ENCODE measurements at places on chromosomes 5 and 9.

DNA sequence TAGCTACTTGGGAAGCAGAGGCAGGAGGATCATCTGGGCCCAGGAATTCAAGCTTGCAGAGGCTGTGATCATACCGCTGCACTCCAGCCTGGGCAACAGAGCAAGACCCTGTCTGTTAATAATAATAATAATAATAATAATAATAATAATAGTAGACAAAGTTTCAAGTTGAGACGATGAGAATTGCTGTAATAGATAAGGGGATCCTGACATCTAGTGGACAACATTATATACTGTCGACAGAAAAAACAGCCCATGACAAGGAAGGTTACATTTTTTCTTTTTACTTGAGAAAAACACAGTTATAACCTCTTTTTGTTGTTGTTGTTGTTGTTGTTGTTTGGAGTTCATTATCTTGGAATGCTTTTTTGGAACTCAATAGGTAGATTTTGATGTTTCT, 35.3 kb downstream of the NDFIP1 start:
- peak; percentile 28 for DNase-seq

GRCh38 chr5:134446938-134447337, 35.3 kb upstream of the CDKN2AIPNL start:
- no peak for DNase-seq

DNA sequence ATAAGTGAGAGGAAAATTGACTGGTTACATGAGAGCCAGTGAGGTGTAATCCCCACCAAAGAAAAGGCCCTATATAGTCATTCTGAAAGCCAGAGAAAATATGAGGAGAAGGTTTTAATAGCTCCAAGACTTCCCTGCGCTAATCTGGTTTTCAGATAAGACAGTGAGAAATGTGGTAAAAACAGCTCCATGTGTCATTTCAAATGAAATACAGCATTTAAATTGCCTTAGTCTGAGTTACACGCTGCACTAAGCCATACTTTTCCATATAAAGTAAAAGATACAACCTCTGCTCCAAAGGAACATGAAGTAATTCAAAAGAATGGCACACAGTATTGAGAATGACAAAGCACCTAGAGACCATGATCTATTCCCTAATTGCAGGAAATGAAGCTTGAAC, 378.0 kb upstream of the PDE4D start:
- no peak for DNase-seq

GRCh38 chr9:75996726-75997125, 106.3 kb downstream of the PCSK5 start:
- no peak for DNase-seq

DNA sequence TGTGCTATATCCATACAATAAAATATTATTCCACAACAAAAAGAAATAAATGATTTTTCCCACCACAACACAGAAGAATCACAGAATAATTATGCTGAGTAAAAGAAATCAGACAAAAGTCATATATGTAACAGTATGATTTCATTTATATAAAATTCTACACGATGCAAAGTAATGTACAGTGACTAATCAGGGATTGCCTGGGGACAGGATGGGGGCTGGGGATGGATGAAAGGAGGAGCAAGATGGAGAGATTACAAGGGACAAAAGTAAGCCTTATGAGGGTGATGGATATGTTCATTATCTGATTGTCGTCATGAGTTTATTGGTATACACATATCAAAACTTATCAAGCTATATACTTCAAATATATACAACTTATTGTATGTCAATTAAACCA, 154.0 kb downstream of the FBN2 start:
- no peak for DNase-seq

DNA sequence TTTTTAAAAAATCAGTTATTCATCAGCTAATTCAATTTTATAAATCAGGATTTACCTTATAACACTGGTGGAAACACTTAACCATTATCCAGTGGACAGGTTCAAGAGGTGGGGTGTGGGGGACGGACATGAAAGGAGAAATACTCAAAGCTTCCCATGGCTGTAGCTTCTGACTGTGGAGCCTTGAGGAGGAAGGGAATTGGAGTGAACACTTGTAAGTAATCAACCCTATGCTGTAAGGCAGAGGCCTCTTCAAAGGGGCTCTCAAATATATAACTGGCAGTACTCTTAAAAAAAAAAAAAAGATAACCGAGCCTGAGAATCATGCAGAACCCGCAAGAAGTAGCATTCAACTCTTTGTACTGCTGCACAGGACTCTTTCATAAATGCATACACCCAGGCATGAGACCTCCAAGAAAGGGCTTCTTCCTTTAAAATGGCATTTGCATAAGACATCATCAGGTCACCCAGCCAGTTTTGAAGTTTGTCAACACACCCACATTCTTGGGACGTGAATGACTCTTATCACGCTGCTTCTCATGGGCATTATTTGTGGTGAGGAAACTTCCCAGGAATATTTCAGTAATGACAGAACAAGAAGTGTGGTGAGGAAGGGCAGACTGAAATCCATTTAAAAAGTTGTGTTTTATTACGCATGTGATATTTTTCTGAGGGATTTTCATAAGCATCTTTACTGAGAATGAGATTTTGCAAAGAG, 8.1 kb downstream of the OSMR start:
- DNase-seq, result peak; percentile 12

- DNase-seq, result no peak
Observed at GRCh38 chr9:136003411-136004218, 42.4 kb upstream of the UBAC1 start.

GRCh38 chr9:86471171-86471815, 117.1 kb upstream of the TUT7 start:
- DNase-seq, result no peak

GRCh38 chr9:77582961-77583576, 65.1 kb downstream of the GNA14 start:
- no peak for DNase-seq

GRCh38 chr9:123107639-123108285, 74.3 kb downstream of the GPR21 start:
- no peak for DNase-seq

- no peak for DNase-seq
Observed at GRCh38 chr9:36501727-36502126, 71.0 kb upstream of the MELK start.

DNA sequence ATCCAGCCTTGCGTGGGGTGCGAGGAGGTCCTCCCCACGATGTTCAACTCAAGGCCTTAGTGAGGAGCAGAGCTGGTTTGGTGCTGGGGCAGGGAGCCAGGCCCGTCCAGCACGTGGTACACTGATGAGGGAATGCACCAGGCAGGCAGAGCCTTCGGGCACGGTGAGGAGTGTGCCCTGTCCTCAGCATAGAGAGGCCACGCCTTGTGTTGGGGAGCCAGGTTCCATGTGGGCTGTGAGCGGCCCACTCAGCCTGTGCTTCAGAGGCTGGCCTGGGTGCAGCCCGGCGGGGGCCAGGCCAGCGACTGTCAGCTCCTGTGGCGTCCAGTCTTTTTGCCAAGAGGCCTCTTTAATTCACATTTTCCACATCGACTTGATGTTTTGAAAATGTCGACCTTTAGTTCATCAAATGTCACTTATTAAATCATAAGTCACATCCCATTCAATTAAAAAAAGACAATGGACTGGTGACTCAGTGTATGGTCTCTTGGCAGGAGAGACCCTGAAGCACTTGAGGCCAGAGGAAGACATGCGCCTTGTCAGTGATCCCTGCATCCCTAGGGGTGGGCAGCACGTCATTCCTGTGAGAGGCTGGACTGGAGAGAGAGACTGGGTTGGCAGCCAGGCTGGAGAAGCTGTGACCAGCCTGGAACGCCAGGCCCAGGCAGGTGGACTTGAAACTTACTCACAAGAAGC, 21.7 kb downstream of the ERGIC1 start:
- DNase-seq, result no peak

GRCh38 chr5:137836997-137837396, 30.7 kb upstream of the MYOT start:
- no peak for DNase-seq

- no peak for DNase-seq
Observed at GRCh38 chr9:10586407-10586806, 26.4 kb downstream of the PTPRD start.

GRCh38 chr9:119533504-119533903, 164.3 kb upstream of the BRINP1 start:
- no peak for DNase-seq

- no peak for DNase-seq
Observed at GRCh38 chr9:121399126-121399882, 29.3 kb upstream of the STOM start.
